ENCODE measurements at places on chromosomes 16 and 17.

- DNase-seq: no peak
Measured at GRCh38 chr16:75632857-75633256, 9.8 kb upstream of the ADAT1 start.

- DNase-seq: no peak
Measured at GRCh38 chr17:17725011-17725751, 43.9 kb downstream of the RAI1 start.

- no peak for DNase-seq
Measured at GRCh38 chr17:62723842-62724241, 84.3 kb downstream of the MARCHF10 start.

GRCh38 chr17:45129940-45130680, 2.2 kb downstream of the PLCD3 start:
- DNase-seq: no peak

- DNase-seq: no peak
Measured at GRCh38 chr16:85483424-85483823, 129.7 kb upstream of the GSE1 start.

- DNase-seq: no peak
Measured at GRCh38 chr17:32819035-32819434, 57.9 kb downstream of the MYO1D start.

DNA sequence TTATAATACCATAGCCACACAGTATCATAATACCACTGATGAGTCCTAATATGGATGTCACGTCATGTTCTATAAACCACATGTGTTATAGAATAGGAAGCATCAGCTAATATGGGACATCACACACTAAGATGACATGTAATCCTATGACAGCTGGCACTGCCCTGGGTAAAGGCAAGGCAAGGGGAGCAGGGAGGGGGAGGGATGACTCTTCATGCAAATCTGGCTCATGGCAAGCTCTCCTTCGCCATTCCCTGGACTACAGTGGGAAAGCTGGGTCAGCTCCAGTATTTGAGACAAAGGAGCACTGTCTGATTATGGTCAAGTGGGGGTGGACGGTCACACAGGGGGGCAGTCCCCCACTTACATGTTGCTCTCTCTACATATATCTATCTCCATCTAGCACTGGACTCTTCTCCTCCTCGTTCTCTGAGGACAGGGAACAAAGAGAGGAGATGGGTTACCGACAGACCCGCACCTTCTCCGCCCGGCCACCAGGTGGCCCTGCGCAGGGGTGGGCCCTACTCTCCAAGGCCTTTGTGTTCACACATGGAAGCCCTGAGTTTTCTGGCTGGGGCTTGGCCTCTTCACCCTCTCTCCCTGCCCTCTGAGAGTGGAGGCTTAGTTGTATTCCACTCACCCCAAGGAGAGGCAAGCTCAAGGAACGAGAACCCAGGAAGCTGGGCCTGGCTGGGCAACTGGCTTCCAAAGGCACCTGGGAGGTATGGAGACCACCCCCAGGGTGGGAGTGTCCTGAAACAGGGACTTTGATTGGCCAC, 23.4 kb upstream of the MPO start:
- peak; percentile 41 for DNase-seq

DNA sequence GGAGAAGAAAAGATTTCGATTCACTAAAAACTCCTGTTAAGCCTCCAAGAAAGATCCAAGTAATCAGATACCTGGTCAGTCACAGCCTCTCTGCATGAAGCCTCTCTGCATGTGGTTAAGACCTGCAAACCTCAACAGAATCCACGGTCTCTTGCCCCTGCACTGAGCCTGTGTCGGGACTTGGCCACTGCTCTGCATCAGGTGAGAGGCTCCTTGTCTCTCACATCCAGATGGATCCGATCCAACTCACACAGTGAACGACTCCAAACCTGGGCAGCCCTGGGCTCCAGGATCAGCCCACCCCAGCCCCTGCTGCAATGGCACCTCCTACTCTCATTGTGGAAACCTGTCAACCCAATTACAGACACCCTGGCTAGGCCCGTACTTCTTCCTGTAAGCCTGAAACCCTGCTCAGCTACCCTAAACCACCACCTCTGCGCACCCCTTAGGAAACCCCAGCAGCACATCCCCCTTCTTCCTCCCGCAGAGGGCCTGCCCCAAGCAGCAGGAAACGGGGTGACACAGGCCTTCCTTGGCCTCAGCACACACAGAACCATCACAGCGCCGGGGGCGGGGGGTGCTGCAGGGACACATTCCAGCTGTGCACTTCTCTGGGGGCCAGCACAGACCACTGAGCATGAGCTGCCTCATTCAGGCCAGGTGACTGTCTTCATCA, 129.5 kb downstream of the ANKRD11 start:
- DNase-seq: no peak

DNA sequence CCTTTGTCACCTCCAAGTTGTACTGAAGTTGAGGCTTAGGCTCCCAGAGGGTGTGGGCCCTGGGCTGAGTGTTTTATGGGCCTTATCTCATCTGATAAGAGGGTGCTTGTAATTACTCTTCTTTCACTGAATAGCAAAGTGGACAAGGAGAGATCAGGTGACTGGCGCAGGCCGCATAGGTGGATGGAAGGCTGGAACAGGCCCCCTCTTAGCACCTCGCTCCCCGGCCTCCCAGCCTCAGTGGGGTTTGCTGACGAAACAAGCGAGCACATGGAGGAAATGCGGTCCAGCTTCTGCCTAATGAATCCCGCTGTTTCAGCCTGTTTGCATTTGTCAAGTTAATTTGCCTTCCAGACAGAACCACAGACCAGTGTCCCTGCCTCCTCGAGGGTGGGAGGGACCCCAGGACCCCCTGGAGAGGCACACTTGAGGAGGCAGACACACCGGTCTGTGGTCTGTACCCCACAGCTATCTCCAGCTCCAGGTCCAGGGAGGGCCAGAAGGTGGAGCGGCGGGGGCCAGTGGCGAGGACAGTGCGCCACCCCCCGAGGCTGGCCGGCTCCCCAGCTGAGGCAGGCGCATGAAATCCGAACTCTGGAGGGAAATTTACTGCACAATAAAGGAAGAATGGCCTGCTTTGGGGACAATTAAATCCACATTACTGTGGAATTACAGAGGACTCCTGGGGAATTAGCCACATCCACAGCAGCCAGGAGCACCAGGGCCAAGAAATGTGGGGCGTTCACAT, 123.4 kb downstream of the NTN1 start:
- no peak for DNase-seq

DNA sequence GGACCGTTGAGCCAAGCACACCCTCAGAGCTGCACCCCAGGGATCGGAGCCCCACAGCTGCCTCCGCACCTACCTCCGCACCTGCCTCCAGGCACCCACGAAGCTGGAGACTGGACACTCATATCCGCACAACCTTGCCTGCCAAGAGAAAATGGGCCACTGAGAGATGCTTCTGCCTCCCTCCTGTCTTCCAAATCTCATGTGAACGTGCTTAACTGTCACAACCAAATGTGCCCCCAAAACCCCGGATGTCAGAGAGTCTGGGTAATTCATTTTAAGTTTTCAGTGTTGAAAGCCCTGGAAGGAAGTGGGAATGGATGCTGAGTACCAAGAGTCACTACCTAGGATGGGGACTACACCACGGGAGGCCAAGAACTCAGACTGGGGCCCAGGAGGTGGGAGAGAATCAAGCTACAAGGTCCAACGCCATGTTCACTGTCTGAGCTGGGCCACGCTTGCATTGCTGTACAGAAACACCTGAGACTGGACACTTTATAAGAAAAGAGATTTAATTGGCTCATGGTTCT, 49.5 kb upstream of the MEAK7 start:
- no peak for DNase-seq

- DNase-seq: peak; percentile 36
Measured at GRCh38 chr16:1612320-1613111, at the start of gene CRAMP1. Gene CRAMP1 (plus strand): TSS chr16:1612360. CDS start chr16:1614640, 2,280 bp downstream.

DNA sequence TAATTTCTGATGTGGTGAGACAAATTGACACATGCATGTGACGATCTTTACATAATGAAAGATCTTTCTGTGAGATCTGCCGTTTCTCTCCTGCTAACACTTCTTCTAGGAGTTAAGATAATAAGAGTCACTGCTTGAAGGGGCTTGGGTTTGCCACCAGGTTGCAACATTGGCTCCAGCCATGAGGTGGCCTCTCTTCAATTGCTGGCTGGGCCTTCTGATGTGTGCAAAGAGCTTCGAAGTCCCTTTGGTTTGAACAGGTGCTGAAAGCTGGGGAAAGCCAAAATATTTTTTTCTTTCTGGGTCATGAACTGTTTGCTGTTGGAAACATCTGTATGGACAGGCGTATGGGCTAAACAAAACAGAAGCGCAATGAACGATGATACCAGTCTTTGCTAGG, 204.1 kb upstream of the SALL1 start:
- no peak for DNase-seq

DNA sequence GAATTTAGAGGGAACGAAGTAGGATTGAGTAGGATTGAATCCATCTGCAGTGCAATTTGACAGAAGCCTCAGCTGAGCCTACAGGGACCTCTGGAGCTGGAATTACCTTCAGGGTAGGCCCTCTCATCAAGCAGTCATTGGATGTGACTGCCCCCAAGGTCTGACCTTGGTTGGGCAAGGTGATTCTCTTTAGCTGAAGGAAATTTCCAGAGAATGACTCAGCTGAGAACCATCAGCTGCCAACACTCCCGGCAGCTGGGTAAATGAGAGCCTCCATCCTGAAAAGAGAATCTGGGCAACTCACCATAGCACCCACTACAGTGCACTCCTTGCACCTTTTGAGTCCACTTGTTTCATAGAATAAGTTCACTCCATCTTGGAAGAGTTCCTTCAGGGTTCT, 113.5 kb upstream of the MED13 start:
- DNase-seq: peak; percentile 30

DNA sequence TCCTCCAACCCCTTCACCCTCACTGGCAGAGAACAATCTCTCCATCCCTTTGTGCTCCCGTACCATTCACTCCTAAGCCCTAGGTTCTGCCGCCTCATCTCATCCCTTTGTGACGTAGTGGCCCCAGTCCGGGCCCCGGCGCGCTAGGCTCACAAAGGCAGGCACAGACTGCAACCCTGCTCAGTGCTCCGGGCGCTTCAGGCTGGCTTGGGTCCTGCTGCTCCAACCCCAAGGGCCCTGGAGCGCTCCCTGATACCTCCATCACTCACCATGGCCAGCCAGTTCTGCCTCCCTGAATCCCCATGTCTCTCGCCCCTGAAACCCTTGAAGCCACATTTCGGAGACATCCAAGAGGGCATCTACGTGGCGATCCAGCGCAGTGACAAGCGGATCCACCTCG, at the start of gene KIF2B:
Gene KIF2B, plus strand, starts transcription at position 164 of the 400 bp plus-strand sequence. Its CDS starts 107 bp downstream, at position 271.
- DNase-seq: no peak

DNA sequence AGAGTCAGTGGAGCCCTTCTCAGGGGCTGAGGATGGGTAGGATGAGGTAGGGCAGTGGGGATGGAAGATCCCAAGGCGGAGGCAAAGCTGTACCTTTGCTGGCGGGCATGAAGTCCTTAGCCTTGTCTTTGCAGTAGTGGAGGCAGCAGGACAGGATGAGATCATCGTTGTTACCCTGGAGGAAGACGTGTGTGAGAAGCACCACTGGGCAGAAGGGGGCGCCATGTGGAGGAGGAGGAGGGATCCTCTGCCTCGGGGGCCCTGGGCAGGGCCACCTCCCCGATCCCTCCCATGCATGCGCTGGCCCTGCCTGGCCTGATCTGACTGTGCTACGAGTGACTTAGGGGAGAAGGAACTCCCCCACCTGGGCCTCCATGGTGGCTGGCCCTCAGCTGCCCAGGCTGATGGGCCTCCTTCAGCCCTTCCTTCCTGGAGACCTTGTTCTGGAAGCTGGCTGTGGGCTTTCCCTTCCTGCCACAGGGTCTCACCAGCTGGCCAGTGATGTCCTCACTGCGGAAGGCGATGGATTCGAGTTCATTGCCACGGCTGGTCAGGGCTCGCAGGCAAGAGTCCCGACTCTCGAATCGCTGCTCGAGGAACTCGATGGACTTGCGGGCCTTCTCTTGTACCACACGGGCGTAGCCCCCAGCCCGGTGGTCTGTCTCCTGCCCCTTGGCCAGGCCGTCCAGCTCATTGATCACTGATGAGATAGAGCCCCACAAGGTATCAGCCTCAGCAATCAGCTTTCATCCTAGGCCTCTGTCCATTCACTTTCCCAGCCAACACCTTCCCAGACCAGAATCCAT, 10.3 kb downstream of the HIC1 start:
- peak; percentile 90 for DNase-seq

DNA sequence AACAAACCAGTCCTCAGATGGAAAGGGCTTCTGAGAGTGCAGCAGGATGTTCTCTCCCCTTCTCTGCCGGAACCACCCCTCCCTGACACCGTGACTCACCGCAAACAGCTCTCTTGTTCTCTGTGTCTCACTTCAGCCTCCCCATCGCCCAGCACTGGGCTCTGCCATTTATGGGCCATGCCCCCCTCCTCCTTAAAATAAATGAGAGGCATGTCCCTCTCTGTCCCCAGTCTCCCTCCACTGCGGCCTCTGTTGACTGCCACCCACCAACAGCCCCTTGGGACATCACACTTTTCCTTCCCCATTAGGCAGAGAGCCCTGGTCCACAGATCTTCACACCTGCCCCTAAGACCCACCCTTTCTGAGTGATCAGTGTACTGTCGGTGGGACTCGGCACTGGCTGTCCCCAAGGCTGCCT, 6.3 kb downstream of the CCDC102A start:
- DNase-seq: peak; percentile 81

DNA sequence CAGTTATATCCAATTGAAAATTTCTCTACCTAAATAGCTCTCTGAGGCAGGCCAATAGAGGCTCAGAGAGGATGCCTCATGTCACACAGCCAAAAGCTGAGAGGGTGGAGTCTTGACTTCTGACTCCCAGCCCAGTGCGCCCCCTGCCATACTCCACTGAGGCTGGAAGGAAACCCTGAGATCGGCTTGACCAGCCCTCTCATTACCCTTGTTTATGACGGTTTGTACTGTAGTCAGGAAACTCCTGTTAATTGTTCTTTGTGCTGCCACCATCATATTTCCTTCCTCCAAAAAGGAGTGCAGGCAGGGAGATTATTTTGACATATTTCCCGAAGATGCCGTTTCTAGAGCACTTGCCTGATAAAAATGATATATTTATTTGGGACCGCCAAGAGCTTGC, 107.9 kb downstream of the AIPL1 start:
- DNase-seq: no peak

- DNase-seq: no peak
Measured at GRCh38 chr16:62711797-62712196, 675.6 kb upstream of the CDH8 start.

DNA sequence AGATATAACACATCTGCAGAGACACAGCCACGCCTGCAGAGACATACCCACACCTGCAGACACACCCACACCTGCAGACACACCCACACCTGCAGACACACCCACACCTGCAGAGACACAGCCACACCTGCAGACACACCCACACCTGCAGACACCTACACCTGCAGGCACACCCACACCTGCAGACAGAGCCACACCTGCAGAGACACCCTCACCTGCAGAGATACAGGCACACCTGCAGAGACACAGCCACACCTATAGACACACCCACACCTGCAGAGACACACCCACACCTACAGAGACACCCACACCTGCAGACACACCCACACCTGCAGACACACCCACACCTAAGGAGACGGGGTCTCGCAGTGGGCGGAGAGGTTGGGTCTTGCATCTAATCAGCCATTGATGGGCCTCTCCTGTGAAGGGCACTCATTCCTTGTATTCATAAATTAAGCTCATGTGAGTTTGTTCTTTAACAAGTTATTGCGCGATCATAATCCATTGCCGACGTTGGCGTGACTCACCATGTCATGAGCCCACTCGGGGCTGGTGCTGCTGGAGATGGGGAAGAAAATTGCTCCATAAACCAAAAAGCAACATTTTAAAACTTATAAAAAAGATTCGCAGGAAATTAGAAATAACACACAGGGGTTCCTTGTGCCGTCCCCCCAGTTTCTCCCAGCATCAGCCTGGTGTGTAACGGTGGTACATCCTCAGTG, 28.9 kb upstream of the CDH15 start:
- no peak for DNase-seq
